ENCODE measurements at places on chromosomes 5 and 9.

- DNase-seq, result no peak
Measured at GRCh38 chr5:171589461-171589860, 170.0 kb downstream of the FGF18 start.

DNA sequence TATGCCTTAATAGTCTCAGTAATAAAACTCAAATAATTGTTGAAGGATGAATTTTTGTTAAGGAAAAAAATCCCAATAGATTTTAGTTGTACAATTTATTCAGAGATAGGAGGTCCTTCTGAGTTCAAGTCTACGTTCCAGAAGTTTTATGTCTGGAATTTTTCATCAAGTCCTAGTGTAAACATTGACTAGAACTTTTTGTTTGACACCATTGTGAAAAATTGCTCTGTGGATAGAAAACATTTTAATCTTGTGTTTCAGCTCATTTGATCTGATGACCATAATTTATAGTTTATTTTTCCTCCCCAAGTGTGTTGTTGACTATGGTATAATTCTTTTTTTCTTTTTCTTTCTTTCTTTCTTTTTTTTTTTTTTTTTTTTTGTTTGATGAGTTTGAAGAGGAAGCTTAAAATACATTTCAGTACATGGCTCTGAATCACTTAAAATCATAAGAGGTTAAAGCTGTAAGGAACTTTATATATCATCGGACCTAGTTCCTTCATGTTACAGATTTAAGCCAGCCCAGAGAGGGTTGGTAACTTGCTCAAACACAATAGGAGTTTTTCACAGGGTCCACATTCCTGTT is 20.7 kb downstream of the ITGA1 start:
- no peak for DNase-seq

GRCh38 chr5:6587171-6587570 is 45.7 kb downstream of the NSUN2 start:
- DNase-seq, result no peak

DNA sequence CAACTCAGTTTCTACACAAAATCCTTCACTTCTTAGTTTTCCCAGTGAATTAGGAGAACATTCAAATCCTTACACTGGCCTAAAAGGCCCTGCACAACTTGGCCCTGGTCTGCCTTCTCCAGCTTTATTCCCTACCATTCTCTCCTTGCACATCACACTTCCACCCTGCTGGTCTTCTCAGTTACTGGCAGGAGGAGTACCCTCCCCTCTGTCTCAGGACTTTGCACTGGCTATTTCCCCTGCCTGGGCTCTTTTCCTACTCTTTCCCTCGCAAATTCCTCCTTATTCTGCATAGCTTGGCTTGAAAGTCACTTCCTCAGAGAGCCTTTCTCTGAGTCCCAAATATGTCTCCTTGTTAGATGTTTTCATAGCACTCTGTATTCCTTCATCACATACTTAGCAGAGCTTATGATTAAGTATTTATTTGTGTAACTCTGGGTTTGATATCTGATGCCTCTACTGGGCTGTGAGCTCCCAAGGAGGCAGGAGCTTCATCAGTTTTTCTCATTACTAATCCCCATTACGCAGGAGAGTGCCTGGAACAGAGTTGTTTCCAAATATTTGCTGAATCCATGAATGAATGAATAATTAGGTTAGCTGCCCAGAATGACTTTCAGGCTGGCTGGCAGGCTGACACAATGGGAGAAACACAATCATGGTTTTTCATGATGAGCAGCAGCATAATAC is 159.8 kb upstream of the KLF9 start:
- no peak for DNase-seq

DNA sequence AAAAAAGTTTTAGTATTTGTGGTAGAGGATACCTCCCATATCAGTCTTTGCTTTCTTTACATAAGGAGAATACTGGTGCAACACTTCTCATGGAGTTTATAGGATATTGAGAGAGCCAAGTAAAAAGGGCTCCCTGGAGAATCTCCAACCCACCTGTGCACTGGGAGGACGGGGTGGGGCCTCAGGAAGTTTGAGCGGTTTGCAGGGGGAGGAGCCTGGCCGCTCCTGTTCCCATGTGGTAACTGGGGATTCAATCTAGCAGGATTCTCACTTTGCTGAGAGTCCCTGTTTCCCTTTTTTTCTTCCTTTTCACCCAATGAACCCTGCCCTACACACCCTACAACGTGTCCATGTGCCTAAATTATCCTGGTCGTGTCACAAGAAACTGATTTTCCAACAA is 82.8 kb downstream of the APTX start:
- no peak for DNase-seq

DNA sequence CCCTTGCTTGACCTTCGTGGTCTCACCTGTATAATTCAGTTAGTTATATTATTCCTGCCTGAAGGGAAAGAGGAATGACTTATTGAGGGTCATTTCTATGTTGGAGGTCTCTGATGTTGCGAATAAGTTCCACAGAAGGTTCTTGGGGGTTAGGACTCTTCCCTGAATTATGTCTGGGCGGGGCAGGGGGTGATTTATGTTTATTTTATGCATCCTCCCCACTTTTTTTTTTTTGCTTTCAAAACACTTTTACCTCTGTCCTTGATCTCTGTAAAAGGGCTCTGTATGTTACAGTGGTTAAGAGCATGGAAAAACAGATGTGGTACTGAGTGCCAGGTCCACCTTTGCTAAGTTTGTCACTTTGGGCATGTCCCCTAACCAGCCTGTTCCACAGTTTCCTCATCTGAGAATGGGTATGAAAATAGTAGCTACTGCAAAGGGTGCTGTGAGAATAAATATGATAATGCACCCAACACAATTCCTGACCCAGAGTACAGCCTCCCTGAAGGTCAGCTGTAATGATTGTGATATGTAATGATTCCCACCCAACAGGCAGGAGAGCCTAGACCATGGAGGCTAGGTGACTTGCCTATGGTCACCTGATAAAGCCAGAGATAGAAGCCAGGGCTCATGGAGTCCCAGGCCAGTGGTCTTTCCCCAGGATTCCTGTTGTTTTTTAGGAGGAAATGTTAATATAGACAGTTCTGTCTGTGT is 54.8 kb downstream of the SLC22A5 start:
- no peak for DNase-seq

DNA sequence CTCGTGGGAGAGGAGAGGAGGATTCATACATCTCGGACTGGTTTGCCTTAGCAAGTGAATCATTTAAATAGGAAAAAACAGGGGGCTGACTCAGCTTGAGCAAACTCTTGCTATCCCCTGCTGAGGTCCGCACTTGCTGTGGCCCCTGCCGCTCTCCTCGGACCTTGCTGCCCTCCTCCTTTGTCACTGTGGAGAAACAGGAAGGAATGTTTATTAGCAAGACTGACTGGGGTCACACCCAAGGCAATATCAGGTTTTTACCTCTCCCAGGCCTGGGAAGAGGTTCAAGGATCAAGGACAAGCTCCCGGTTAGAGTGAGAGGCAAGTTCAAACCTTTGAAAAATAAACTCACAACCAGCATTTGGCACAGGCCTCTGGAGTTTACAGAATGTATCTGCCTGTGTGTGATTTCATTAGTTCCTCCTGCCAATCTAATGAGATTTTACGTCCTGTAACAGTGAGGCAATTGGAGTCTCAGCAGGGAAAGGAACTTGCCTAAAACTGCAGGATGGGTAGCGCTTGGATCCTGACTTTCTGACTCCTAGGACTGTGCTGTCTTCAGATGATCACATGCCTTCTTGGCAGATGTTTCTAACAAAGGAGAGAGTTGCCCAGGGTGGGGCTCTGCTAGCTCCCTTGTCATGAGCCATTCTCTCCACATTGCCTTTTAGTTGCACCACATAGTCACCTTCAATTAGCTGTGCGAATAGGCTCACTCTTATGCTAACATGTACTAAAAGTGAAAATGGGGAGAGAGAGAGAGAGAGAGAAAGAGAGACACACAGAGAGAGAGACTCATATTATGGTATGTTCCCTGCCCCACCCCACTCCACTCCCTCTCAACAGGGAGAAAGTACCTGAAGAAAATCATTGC is 108.6 kb upstream of the CDKN2B start:
- no peak for DNase-seq

DNA sequence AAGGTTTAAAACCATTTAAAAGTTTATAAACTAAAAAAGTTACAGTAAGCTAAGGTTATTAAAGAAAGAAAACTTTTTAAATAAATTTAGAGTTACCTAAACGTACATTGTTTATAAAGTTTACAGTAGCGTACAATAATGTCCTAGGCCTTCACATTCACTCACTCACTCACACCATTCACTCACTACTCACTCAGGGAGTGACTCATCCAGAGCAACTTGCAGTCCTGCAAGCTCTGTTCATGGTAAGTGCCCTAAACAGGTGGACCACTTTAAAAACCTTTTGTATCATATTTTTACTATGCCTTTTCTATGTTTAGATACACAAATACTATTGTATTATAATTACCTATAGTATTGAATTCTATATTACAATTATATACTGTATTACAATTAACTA is 190.8 kb upstream of the RASA1 start:
- DNase-seq, result no peak

DNA sequence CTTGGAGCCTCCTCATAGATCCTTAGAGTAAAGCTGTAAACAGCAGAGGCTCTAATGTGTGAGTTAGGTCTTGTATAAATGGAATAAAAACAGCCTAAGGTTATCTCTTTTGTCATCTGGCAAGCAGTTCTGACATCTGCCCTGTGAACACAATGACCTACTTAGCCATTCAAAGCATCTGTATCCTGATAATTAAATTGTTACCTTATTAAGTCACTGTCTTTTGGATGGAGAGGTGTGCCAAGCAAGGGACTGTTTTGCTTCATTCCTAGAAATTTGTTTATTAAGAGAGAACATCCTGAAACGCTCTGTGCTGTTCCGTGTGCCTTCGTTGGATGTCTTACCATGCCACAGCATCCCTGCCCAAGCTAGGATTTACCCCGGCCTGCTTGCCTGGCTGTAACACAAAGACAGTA is 1.5 kb downstream of the LSM11 start:
- DNase-seq, result no peak

GRCh38 chr9:18404434-18405029 is 69.4 kb upstream of the ADAMTSL1 start:
- DNase-seq, result no peak

DNA sequence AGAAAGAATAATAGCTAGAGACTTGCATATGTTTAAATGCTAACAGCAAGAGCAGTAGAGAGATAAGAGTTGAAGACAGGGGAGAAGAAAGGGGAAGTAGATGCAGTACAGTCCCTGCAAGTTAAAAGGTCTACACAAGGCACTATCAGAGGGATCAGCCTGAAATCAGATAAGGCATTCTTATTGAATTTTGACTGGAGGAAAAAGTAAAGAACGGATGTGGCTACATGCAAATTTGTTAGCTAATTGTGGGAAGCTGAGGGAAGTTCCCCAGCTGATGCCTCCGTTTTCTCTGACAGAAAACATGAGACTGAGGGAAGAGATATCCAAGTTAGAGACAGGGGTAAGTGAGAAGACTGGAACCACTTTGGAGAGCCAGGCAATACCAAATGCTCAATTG is 12.9 kb upstream of the RHOBTB3 start:
- no peak for DNase-seq

GRCh38 chr9:76373173-76373783 is 20.9 kb downstream of the RFK start:
- no peak for DNase-seq

GRCh38 chr5:90613918-90614504 is 55.4 kb downstream of the ADGRV1 start:
- no peak for DNase-seq

GRCh38 chr5:136109453-136110135 is 23.1 kb upstream of the SMAD5 start:
- DNase-seq, result no peak

- no peak for DNase-seq
Measured at GRCh38 chr5:122702524-122702875, 72.4 kb upstream of the SNX2 start.

DNA sequence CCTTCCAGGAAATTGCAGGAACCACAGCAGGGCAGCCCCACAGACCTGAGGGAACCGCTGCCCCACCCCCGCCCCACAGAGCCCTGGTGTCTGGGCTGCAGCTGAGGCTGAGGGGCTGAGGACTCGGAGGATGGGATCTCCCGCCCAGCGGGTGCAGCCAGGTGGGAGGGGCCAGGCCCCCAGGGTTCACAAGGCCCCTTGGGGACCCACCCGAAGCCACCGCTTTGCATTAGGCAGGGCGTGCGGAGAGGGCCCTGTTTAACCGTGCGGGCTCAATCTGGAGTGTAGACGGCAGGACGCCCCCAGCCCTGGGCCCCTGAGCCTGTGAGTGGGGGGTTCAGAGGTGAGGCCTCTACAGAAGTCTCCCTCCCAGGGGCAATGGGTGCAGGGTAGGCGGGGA is 10.8 kb downstream of the NOTCH1 start:
- no peak for DNase-seq

DNA sequence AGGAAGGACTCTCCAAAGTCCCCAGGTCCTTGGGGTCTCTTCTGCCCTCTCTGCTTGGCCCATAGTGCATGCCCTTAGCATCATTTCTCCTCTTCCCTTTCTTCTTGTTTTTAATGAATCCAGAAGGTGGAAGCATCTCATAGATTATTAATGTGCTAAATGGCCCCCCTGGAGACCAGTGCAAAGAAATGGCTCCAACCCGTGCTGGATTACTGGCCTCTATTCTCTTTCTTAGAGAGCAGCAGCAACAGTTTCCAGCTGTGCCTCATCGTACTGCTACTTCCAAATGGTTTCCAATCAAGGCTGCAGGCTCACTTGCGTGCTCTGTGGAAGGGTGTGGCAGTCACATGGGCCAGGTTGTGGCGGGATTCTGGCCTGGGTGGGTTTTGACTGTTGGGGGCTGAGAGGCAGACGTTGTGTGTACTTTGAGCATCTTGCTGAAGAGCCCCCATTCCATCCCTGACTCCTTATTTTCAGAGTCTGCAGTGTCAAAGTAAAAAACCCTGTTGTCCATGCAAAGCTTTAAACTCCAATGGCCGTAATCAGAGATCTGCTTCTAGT is 139.7 kb downstream of the GABBR2 start:
- no peak for DNase-seq

GRCh38 chr5:128876569-128877382 is 88.5 kb upstream of the SLC27A6 start:
- DNase-seq, result no peak

- DNase-seq, result no peak
Measured at GRCh38 chr5:171312129-171312974, 3.3 kb downstream of the TLX3 start.

DNA sequence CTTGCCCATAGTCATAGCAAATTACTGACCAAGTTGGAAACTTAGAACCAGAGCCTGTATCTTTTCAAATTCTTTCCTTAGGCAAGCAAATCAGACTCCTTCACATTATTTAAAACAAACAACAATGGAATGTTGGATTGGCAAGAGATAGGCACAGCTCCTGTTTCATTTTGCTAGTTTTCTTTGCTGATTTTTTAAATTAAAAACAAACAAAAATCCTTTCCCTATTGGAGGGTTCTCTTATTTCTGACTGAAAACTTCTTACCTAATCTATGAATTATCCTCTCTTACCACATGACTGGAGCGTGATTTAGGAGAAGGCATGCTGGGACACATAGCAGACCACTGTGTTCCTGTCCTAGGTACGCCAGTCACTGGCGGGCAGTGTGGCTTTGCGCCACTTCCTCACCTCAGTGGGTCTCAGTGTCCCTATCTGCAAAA is 63.0 kb downstream of the TTC39B start:
- DNase-seq, result no peak

DNA sequence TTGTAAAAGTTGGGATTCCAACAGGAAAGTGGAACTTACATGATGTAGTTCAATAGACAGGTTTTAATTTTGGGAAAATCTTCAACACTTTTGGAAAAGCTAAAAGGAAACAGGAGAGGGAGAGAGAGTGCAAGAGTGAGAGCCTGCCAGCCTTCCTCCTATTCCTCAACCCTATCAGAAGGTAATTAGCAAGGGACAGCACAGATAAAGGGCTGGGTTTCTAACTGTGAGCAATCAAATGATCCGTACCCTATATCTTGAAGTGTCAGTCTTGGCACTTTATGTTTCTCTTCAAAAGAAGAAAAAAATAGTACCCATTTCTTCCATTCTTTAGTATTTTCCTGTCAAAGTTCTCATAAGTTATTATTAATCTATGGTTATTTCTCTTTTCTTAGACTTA is 79.4 kb downstream of the FER start:
- DNase-seq, result no peak

All from T-helper 1 cell (primary cell).